Activated CD8-positive, alpha-beta T cell treated with anti-CD3 and anti-CD28 coated beads, Interleukin-2, amount 10 ng/mL, durations not matched to agents 7 days and 5 days (primary cell): ENCODE measurements at places on chromosomes 5 and 9.

DNA sequence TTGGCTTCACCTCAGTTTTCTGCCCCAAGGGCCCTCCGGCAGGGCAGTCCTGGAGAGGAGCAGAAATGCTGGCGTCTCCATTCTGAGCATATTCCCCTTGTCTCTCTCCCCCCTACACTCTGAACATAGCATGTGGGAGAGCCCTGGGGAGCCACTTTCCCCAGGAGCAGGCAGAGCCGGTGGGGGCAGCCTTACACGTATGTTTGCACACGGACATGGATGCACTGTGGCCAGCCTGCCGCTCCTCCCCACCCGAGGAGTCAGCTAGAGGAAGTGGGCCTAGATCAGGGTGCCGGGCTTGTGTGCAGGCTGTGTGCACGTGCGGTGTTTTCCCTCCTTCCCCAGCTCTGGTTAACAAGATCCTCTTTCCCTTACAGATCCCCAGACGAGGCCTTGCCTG, 25.4 kb upstream of the POMT1 start:
- DNase-seq: no peak

- no peak for DNase-seq
Measured at GRCh38 chr5:177183142-177183541, 49.6 kb downstream of the NSD1 start.

GRCh38 chr5:547086-547924, 23.1 kb upstream of the SLC9A3 start:
- DNase-seq: no peak

DNA sequence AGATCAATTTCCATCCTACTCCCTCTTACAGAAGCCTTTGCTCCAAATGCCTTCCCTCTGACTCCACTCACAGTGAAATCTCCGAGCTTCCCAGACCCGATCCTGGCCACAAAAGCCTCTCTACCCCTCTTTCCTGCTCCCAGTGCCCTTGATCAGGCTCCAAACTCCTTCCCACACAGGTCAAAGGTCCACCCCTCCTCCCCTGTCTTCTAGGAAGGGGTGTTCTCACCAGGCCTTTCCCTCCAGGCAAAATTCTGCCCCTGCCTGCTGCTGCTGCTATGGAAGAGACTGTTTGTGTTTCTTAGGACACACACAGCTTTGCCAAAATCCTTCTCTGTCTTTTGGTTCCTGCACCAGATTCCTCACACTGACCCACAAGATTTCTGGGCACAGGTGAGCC, 85.8 kb upstream of the ALDH1A1 start:
- no peak for DNase-seq

DNA sequence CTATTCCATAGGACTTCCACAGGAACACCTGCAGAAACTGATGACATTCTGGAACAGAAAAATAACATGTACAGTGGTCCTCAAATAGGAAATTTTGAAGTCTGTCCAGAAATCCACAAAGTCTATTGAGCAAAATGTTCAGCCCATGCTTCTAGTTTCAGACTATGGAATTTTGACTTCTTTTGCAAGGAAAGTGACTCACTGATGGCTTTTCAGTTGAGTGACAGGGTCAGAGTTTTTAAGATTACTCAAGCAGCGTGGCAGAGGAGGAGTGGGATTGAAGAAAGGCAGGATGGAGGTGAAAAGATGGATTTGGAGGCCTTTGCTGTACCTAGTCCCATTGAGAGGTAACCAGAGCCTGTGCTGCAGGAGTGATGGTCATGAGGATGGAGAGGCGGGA, 151.5 kb downstream of the GOLPH3 start:
- DNase-seq: no peak

- DNase-seq: no peak
Measured at GRCh38 chr5:163432544-163432943, 4.9 kb upstream of the CCNG1 start.

- no peak for DNase-seq
Measured at GRCh38 chr5:76571559-76571958, 51.6 kb downstream of the F2RL2 start.

- DNase-seq: no peak
Measured at GRCh38 chr9:77854258-77854915, 177.2 kb downstream of the GNAQ start.

GRCh38 chr5:152523964-152524363, 118.9 kb upstream of the NMUR2 start:
- DNase-seq: no peak

- no peak for DNase-seq
Measured at GRCh38 chr9:135244271-135245221, 157.1 kb downstream of the OLFM1 start.

GRCh38 chr9:24257726-24258125, 288.0 kb downstream of the IZUMO3 start:
- DNase-seq: no peak

GRCh38 chr5:80399526-80400239, 8.2 kb upstream of the ZFYVE16 start:
- DNase-seq: no peak

GRCh38 chr5:105954341-105954740, 1716.4 kb downstream of the EFNA5 start:
- no peak for DNase-seq

- no peak for DNase-seq
Measured at GRCh38 chr9:79286992-79287707, 284.6 kb upstream of the TLE4 start.

GRCh38 chr5:80229902-80230255, 26.0 kb downstream of the SERINC5 start:
- DNase-seq: no peak

DNA sequence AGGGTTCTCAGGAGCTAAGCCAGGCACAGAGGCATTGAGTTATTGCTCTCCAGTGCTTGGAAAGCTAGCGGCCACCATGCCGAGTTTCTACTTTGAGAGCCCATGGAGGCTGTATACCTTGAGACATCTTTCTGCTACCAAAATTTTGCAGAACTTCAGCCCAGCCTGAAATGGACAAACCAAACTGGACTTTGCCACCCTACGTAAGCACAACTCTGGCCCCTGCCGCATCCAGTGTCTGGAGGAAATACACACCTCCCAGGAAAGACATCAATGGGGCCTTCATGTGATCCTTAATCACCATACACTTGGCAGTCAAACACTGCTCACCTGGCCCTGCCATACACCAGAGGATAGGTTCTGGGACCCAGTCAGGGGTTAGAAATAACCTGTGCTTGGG, 27.8 kb downstream of the GARNL3 start:
- DNase-seq: no peak

DNA sequence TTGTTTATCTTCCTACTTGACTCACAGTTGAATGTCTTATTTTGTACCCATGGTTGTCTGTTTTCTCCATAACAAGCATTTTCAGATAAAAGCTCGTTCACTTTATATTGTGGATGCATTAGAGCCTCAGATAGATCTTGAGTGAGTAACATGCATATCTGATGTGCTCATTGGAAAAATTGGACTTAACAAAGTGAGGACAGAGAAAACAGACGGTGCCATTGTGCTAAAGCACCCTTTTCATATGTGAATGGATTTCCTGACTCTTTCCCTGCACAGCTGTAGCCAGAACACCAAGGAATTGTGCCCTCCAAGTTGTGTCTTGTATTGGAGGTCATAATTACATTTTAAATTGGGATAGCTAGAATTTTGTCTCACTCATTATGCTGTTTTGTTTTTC, 325.8 kb upstream of the MEF2C start:
- no peak for DNase-seq

DNA sequence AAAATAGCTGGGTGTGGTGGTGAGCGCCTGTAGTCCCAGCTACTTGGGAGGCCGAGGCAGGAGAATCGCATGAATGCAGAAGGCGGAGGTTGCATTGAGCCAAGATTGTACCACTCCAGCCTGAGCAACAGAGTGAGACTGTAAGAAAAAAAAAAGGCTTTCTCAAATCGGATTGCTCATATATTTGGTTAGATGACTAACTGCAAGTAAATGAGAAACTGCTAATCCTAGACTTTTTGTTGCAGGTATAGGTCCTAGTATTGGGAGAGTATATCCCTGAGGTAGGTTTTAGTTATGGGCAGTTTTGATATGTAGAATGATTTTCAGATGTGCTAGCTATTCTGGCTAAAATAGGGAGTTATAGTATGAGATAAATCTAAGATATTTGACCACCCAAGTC, 944.8 kb downstream of the DNAH5 start:
- no peak for DNase-seq

- peak; percentile 40 for DNase-seq
Measured at GRCh38 chr5:10565785-10566542, 2.1 kb downstream of the ANKRD33B start.

- DNase-seq: no peak
Measured at GRCh38 chr9:89872913-89873707, 268.3 kb downstream of the GADD45G start.

DNA sequence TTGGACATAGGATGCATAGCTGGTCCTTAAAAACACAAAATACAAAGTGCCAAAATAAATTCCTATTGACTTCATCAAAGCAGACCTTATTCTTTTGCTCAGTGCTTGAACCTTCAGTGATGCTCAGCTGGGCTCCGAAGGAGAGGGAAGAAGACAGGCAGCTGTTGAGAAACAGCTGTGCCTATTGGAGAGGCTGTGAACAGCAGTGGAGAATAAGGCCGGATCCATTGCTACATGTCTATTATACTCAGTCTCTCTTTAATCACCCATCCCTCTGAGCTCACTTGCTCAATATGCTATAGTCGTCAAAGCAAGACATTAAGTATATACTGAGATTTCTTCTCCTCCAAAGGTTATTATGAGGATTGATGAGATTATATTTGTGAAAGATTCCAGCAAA, 174.4 kb downstream of the CHSY3 start:
- DNase-seq: no peak

DNA sequence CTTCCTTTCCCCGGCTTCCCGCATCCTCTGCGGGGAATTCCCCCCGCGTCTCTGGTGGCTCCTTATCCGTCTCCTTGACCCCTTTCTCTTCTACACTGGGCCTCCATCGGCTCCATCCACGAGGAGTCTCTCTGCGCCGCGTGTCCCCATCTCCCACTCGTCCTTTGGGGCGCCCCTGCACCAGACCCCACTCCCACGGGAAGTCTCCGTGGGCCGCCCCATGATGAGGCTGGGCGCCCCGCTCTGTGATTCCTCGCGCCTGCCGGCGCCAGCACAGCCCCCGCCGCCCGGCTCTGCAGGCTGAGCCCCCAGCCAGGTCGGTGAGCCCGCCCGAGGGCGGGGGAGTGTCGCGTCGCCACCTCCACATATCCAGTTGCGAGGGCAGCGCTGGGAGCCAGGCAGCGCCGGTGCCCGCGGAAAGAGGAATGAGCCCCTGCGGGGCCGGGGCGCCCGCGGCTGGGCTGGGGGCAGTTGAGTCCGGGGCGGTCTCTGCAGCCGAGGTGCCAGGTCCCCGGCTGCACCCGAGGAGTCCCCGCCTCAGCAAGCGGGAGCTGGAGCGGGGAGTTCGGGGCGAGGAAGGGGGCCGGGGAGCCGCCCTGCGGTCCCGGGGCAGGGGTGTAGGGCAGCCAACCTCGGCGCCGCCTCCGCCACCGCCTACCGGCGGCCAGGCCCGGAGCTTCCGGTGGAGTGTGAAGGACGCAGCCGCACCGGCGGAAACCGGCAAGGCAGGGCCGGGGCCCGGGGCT, 2.1 kb upstream of the TRAF1 start:
- peak; percentile 81 for DNase-seq

GRCh38 chr5:9545136-9545991, 511 bp downstream of the SEMA5A start:
- no peak for DNase-seq

- no peak for DNase-seq
Measured at GRCh38 chr9:106310782-106311181, 552.2 kb upstream of the ZNF462 start.

GRCh38 chr9:91659529-91660495, 236.2 kb upstream of the NFIL3 start:
- peak; percentile 25 for DNase-seq

- DNase-seq: no peak
Measured at GRCh38 chr9:95086564-95086955, 230.9 kb downstream of the FANCC start.

DNA sequence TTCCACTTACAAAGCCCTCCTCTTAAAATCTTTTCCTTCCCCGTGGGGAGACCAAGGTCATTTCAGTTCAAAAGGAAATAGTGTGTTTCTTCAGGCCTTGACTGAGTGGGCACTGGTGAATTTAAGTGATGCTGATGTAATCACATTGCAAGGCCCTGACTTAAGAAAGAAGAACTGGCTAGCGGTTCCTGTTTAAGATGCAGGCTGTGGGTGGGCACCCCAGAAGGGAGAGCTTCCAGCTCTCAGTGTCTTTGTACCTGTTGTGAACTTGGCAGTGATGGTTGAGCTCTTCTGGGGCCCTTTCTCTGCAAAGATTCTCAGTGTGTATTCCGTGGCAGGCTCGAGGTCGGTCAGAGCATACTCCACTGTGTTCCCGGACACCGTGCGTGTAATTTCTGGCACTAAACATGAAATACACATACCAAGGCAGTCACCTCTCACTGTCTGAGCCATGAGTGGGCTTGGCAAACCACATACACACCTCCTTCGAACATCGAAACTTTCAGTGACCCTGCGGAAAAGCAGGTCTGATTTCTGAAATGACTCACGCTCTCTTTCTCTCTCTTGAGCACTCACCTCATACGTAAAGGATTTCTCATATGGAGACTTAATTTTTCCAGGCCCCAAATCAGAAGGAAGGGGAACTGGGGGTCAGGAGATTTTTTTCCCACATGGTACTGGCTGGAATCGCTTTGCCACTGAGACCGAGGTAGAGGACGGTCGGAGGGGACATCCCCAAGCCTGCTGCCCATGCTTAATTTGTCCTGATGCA, 81.9 kb downstream of the TNC start:
- peak; percentile 46 for DNase-seq
